ENCODE measurements at places on chromosomes 3 and 15.

GRCh38 chr15:70827721-70828120, 26.2 kb downstream of the LARP6 start:
- no peak for DNase-seq

DNA sequence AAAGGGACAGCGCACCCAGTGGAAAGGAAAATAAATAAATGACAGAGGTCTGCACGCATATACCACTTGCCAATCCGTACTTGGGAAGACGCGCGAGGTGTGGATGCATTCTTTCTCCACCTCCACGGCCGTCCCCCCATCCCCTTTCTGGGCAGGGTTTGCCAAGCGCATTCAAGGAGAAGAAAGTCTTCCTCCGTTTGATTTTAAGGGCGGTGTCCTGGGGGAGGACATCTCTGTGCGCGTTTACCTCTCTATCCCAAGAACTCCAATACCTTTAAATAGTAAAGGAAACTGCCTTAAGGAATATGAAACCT, 576 bp upstream of the MB21D2 start:
- DNase-seq, result no peak

- DNase-seq, result no peak
These were observed 98.6 kb downstream of the MECOM start for GRCh38 chr3:169564883-169565282.

GRCh38 chr3:52481819-52482521, 13.2 kb upstream of the STAB1 start:
- DNase-seq, result peak; percentile 4

DNA sequence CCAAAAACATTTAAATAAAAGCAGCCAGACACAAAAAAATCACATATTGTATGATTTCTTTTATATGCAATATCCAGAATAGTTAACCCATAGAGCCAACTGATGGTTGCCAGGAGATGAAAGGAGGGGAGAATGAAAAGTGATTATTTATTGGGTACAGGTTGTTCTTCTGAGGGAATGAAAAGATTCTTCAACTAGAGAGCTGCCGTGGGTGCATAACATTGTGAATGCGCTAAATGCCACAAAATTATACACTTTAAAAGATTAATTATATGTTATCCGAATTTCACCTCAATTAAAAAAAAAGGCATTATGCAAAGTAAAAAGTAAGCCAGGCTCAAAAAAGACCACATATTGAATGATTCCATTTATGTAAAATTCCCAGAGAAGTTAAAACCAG, 36.1 kb downstream of the PRKAR2A start:
- DNase-seq, result no peak

DNA sequence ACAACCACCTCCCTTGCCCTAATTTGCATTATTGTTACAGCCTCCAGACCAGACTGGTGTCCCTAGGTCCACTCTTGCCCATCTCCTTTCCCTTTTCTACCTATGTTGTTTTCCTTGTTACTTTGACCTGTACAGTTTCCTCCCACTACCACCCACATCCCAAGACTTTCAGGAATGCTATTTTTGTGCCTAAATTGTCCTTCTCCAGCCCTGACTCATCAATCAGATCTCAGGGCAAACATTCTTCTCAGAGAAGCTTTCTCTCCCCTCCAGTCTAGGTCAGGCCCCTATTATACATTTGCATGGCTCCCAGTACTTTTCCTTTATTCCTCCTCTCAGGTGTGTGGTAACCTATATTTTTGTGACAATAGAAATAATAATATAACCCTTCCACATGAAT, 241.5 kb downstream of the IGSF11 start:
- DNase-seq, result no peak

DNA sequence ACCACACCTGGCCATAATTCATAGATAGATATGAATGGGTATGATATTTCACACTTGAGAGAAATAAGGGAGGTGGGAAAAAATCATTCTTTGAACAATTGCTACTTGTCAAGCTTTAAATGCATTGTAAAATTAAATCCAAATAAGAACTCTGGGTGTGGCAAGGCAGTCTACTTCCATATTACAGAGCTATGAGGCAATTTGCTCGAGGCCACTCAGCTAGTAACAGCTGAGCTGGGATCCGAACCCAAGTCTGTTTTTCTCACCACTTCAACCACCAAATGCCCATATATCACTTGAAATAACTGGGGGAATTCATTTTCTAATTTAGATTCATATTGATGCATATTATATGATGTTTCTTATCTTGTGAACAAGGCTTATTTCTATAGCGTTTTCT, 482.2 kb upstream of the ADAMTS9 start:
- no peak for DNase-seq

DNA sequence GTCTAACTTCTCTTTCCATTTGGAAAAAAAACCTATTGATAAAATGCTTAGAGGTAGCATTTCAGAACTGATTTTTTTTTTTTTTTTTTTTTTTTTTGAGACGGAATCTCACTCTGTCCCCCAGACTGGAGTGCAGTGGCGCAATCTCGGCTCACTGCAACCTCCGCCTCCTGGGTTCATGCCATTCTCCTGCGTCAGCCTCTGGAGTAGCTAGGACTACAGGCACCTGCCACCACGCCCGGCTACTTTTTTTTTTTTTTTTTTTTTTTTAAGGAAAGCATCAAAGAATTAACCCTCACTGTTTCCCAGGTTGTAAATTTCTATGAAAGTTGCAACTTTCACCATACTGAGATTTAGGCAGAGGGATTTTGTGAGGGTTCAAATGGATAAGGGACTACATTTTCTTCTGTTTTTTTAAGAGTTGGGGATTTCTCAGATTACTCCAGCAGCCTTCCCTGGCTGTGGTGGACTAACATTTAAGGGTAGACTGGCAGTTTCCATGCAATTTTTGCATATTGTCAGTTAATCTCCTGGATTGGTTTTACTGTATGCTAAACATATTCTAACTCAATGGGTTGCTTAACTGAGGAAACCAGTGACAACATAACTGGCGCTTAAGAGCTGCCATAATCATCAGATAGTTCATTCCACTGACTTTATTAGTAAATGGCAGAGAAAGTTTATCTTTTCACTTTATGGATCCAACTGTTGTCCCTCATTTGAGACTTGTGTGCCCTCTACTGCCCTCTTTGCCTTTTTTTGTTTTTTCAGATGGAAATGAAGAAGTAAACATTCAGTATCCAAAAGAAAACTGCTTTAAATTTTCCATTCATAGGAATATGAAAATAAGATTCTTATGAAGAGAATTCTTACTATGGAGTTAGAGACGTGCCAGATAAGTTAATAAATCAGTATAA, 93.7 kb downstream of the NPTN start:
- no peak for DNase-seq

- no peak for DNase-seq
These were observed 304.9 kb downstream of the TLE3 start for GRCh38 chr15:69792823-69793222.

GRCh38 chr3:194824701-194825111, 139.0 kb downstream of the FAM43A start:
- no peak for DNase-seq

DNA sequence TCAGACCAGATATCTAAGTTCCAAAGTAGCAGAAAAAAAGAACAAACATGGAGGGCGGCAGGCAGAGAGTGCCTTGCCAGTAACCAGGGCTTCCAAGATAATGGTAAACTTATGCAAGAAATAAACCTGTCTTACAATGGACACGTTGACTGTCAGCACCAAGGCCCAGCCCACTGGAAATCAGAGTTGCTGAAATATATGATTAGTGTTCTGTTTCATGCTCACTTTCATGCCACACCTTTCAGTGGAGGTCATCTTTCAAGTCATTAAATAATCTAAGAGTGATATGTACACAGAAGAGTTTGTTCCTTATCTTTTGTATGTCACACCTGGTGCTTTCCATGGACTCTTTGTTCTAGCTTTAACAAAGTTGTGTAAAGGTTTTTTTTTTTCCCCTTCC, 358.1 kb downstream of the MECOM start:
- no peak for DNase-seq

DNA sequence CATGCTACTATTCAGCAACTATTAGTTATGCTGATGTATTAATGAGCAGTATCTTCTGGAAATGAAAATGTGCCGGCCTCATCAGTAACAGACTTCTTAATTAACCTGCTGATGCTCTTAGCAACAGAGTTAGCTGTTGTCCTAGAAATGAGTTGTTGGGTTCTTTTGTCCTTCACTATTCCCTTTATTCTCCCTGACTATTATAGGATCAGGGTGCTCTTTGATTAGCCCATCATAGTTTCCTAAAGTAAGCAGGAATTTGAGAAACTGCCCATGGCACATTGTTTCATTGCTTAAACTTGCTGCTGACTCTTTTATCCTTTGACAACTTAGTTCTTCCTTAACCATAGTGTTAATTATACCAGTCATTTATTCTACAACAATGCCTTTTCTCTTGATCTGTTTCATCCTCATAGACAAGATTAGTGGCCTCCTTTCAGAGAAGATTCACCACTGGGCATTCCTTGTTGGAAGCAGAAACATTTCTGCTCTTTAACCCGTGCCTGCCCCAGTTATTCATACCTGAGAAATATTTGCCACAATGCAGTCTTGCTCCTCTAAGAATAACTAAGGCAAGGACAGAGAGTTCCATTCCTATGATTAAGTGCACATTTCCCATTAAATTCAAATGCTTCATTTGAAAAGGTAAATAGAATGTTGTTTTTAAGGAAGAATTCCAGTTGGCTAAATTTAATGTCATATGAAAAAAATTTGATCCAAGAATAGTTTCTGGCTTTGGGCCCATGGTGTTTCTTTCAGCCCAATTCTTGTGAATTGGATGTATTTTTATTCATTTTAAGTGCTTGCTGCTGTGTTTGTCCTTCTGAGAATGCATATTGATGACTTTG, 573.3 kb upstream of the TBL1XR1 start:
- no peak for DNase-seq

DNA sequence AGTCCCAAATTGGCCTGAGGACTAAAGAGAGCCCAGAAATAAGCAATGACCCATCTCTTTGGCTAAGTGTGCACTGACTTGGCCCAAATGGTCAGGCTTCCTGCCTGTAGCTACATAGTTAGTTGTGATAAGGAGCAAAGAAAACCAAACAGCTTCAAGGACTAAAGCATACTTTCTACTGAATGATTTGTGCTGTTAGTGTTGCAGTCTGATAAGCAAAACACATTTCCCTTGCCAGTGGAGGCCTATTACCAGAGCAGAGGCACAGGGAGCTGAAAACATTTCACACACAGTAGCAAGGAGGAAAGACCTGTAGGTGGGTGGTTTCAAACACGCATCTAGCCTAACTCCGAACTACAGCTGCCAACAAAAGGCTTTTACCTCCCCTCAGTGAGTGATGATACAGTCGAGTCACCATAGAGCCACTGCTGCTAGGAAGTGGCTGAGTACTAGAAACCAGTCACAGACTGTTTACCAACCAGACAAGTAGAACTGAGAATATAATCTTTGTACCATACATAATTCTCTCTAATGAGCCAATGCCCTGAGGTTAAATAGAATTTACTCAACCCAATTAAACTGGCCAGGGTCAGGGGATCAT, 222.3 kb upstream of the THBS1 start:
- DNase-seq, result no peak

DNA sequence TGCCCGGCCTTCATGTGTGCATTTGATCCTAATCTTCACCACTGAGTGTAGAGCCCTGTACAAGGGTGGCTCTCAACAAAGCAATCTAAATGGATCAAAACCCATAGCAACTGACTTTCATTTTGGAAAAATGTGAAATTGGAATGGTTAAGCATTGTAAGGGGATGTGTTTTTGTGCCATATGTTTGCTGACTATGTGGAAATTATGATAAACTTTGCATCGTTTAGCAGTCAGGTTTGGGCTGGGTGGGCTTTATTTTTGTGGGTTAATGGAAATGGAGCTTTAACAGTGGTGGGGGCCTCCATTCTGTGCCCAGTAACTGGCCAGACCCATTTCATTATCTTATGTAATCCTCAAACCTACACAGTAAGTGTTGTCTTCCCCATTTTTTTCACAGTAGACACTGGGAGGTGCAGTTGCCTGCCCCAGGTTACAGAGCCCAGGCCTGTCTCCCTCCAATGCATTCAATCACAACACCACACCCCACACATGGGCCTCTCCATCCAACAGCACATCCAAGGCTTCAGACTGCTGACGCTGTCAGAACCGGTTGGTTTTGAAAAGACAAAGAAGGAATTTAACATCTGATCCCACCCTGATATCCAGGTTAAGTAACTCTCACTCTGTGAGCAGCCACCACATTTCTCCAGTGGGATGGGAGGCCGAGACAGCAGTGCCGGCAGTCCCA, 136.3 kb upstream of the ABHD17C start:
- DNase-seq, result no peak

DNA sequence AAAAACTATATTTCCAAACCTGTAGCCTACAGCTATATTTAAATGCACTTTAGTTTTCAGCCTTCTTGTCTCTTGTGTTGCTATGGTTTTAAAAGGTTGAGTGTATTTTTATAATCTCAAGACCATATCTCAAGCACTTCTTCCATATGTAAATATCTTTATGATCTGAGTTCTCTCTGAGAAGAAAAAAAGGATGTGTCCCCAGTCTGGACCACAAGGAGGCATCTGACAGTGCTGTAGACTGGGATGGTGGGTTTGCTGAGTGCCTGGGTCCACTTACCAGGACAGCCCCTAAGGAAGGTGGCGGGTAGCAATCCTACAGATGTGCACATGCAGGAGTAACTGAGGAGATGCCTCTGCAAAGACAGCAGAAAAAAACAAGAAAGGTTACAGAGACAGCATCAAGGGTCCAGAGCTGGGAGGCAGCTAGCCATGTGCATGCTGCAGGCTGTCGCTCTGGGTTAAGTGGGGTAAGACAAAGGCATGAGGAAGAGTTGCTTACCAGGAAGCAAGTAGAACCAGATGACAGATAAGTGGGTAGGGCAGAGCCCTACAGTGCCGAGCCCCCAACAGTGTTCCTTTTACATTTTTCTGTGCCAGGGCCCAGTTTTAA, 70.6 kb upstream of the SNRK start:
- no peak for DNase-seq

- no peak for DNase-seq
These were observed 669.1 kb downstream of the CADM2 start for GRCh38 chr3:85627932-85628331.

DNA sequence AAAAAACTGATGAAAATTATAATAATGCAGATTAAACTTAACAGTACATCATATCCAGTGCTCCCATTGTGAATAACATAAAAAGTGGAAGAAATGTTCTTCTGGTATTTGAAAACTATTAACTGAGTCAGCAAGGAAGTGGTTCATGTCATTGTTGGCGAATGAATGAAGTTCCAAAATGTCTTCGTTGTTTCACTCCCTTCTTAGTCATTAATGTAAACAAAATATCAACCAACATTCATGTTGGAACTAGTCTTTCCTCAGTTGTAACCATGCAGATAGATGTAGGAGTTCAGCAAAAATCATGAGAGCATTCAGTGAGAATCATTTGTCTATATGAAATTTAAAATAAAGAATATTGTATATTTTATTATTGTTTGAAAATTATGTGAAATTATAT, 44.1 kb upstream of the ICE2 start:
- no peak for DNase-seq

DNA sequence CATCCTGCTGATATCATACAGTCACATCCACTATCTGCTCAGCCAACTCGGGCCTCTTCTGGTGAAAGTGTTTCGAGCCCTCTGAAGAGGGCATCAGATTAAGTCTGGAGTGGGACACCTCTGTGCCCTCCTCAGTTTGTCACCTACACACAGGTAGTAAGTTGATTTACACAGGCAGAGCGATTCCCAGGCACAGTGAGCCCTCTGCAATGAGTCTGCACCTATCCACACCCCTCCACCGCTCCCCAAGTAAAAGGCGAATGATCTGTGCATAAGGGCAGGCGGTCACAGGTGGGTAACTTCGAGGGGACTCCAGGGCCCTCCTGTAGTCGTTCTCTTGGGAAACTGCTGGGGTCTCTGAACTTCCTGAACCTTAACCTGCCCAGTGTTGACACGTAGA, 152.0 kb downstream of the ATP10A start:
- no peak for DNase-seq

Measured in effector memory CD4-positive, alpha-beta T cell (primary cell).